Activated CD4-positive, alpha-beta memory T cell treated with anti-CD3 and anti-CD28 coated beads for 36 hours (primary cell): ENCODE measurements at places on chromosomes 3 and 15.

DNA sequence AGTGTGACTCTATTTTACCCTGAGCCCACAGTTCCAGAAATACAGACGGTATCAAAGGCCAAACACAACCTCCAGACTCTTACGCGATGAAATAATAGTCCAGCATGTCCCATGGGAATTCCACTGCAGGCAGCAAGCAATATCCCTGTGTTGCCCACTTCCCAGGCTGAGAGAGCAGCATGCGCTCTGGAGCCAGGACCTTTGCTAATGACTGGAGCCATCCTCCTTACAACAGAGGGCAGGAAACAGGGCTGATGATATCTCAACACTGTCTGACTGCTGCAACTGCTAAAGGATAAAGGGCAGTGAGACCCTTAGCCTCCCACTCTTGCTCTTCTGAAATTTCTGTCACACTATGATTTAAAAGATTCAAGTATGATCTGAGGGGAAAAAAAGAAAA lies 34.8 kb downstream of the MCF2L2 start:
- H3K36me3 ChIP-seq: no peaks in the 10 kb centered on the region
- no peak for DNase-seq
- no peaks in the 10 kb centered on the region for H3K27me3 ChIP-seq
- no peak overlapping the region for H3K4me3 ChIP-seq
- H3K27ac ChIP-seq: no peak overlapping the region

DNA sequence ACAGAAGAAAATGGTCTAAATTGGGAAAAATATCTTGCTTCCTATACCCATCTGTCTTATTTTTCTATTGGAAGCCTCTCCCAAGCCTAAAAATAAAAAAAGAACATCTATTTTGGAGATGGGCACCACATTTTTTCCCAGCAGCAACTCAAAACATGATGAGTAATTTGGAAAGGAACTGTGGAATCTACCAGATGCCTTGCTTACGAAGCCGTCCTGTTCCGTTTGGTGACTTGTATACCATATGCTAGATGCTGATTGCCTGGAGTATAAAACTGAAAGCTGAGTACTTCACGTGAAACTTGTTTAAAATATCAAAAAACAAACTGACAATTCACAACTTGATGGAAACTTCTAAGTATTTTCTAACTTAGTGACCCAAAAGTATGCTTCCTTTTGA lies 491.0 kb downstream of the ROBO2 start:
- H3K36me3 ChIP-seq: no peaks in the 10 kb centered on the region
- no peak for DNase-seq
- no peaks in the 10 kb centered on the region for H3K4me1 ChIP-seq
- no peak overlapping the region for H3K27ac ChIP-seq
- no peaks in the 10 kb centered on the region for H3K27me3 ChIP-seq
- no peak overlapping the region for H3K4me3 ChIP-seq

DNA sequence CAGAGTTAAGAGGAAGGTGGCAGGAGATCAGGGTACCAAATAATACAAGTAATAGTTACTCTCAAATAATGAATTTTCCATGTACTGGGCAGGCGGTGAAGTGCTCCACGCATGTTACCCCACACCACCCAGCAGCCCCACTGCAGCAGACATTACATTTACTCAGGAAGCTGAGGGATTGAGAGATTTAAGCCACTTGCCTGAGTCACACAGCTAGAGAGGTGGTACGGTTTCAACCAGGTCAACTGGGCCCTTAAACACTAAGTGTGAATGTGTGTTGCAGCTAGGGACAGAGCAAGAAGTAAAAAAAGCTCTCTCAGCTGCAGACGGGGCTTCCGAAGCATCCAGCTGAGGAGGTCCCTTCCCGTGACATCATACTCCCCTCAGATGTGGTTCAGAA lies 91.3 kb downstream of the PRICKLE2 start:
- no peak overlapping the region for H3K4me3 ChIP-seq
- H3K27me3 ChIP-seq: peaks cover 2% of the 10 kb centered on the region
- H3K4me1 ChIP-seq: no peaks in the 10 kb centered on the region
- DNase-seq: no peak

- no peak overlapping the region for H3K4me3 ChIP-seq
- no peak overlapping the region for H3K27ac ChIP-seq
- peaks cover 31% of the 10 kb centered on the region for H3K36me3 ChIP-seq
- H3K4me1 ChIP-seq: peaks cover 30% of the 10 kb centered on the region
- no peaks in the 10 kb centered on the region for H3K27me3 ChIP-seq
Observed at GRCh38 chr15:75925440-75925839, 21.8 kb downstream of the FBXO22 start.

- no peak overlapping the region for H3K4me3 ChIP-seq
- no peak overlapping the region for H3K27ac ChIP-seq
- no peaks in the 10 kb centered on the region for H3K27me3 ChIP-seq
- DNase-seq: no peak
Observed at GRCh38 chr15:47246317-47246716, 471.0 kb upstream of the SEMA6D start.

GRCh38 chr3:72115307-72115706 lies 330.4 kb upstream of the PROK2 start:
- H3K27ac ChIP-seq: no peak overlapping the region
- no peaks in the 10 kb centered on the region for H3K36me3 ChIP-seq
- H3K4me3 ChIP-seq: no peak overlapping the region
- H3K4me1 ChIP-seq: no peaks in the 10 kb centered on the region
- H3K27me3 ChIP-seq: peaks cover 3% of the 10 kb centered on the region

DNA sequence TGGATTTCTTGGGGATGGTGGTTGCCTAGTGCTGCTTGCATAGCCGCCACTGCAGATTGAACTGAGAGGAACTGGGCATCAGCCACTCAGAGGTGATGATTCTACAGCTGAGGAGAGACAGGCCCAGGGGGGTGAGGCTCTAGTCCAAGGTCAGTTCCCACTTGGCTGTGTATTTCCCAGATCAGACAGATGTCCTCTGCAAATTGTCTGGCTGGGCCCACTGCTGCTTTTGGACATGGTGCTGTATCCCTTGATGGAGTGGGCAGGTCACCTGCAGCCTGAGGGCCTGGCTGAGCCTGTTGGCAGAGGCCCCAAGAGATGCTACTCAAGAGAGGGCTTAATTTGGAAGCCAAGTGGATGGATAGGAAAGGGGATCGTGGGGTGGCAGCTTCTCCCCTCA lies 124.5 kb upstream of the CTDSPL start:
- DNase-seq: no peak
- no peak overlapping the region for H3K4me3 ChIP-seq
- no peak overlapping the region for H3K27ac ChIP-seq
- H3K36me3 ChIP-seq: no peaks in the 10 kb centered on the region
- H3K27me3 ChIP-seq: peaks cover 2% of the 10 kb centered on the region

DNA sequence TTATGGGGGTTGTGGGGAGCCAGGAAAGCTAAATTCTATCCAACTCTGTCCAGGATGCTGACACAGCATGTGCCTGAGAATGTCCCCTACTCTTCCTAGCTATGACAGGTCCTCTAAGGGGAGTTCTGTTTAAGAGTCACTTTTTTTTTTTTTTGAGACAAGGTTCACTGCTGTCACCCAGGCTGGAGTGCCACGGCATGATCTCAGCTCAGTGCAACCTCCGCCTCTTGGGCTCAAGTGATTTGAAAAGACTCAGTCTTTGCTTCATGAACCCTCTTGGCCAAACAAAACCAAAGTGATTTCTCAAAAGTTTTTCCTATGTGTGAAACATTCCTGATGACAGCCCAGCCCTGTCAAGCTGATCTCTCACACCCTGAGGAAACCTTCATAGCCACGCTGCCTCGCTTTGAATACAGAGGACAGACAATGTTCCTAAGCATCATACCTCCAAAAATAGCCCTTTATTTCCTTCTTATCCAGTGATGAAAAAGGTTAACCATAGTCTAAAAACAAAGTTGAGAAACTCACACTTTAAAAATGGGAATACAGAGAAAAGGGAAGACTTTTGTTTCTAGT lies 105.5 kb upstream of the PROK2 start:
- no peak for DNase-seq
- H3K4me3 ChIP-seq: no peak overlapping the region
- H3K36me3 ChIP-seq: no peaks in the 10 kb centered on the region
- no peak overlapping the region for H3K27ac ChIP-seq
- H3K27me3 ChIP-seq: peaks cover 15% of the 10 kb centered on the region

- no peak overlapping the region for H3K27ac ChIP-seq
- DNase-seq: no peak
- H3K36me3 ChIP-seq: no peaks in the 10 kb centered on the region
- H3K4me3 ChIP-seq: no peak overlapping the region
- no peaks in the 10 kb centered on the region for H3K4me1 ChIP-seq
Observed at GRCh38 chr15:92315144-92315543, 78.5 kb upstream of the ST8SIA2 start.

- H3K36me3 ChIP-seq: peaks cover 11% of the 10 kb centered on the region
- DNase-seq: no peak
- no peaks in the 10 kb centered on the region for H3K4me1 ChIP-seq
- H3K4me3 ChIP-seq: no peak overlapping the region
- H3K27ac ChIP-seq: no peak overlapping the region
- H3K27me3 ChIP-seq: no peaks in the 10 kb centered on the region
Observed at GRCh38 chr3:81592101-81592500, 169.3 kb downstream of the GBE1 start.

GRCh38 chr3:110077093-110077492 lies 739.7 kb upstream of the DPPA4 start:
- no peak for DNase-seq
- H3K4me3 ChIP-seq: no peak overlapping the region
- no peaks in the 10 kb centered on the region for H3K36me3 ChIP-seq
- H3K4me1 ChIP-seq: no peaks in the 10 kb centered on the region
- H3K27me3 ChIP-seq: no peaks in the 10 kb centered on the region

DNA sequence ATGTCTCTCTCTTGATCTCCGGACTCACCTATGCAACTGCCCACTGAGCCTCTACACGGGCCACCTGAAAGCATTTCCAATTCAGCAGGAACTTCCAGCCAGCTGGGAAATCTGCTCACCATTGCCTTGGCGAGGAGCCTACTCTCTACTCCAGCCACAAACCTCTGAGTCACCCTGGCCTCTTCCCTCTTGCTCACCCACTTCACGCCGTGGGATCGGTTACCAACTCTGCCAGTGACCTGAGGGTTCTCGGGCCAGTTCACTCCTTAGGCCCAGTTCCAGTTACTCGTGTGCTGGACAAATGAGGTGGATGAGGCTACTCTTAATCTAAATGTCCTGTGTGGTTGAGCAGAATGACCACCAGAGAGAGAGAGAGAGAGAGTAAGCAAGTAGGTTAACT lies 70.1 kb downstream of the CEMIP start:
- H3K36me3 ChIP-seq: no peaks in the 10 kb centered on the region
- no peak overlapping the region for H3K27ac ChIP-seq
- H3K4me3 ChIP-seq: no peak overlapping the region
- H3K4me1 ChIP-seq: no peaks in the 10 kb centered on the region
- no peak for DNase-seq

GRCh38 chr3:121667333-121667732 lies 6.6 kb upstream of the HCLS1 start:
- H3K27me3 ChIP-seq: no peaks in the 10 kb centered on the region
- H3K4me3 ChIP-seq: no peak overlapping the region
- peaks cover 27% of the 10 kb centered on the region for H3K36me3 ChIP-seq

- peak; percentile 64 for DNase-seq
- H3K4me3 ChIP-seq: peak overlapping the region; percentile 48
- H3K36me3 ChIP-seq: peaks cover 13% of the 10 kb centered on the region
- H3K4me1 ChIP-seq: peaks cover 64% of the 10 kb centered on the region
- no peaks in the 10 kb centered on the region for H3K27me3 ChIP-seq
Observed at GRCh38 chr3:45993421-45994027, 2.1 kb downstream of the FYCO1 start.

DNA sequence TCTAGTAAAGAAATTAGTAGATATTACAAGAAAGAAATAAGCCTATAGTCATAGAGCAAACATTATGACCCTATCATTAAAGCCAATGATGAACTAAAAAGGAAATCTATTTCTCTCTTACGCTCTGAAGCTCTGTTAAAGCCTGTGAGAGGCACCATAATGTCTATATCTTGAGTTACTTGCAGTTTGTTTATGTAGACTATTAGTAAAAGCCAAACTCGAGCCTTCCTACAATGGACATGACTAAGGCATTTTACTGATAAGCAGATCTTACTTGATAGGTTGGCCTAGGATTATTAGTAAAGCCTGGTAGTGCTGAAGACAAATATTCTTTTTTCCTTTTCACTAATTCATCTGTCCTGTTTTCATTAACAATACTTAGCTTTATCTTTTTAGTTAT lies 32.7 kb downstream of the LRRC3B start:
- no peak overlapping the region for H3K4me3 ChIP-seq
- no peak for DNase-seq
- no peaks in the 10 kb centered on the region for H3K36me3 ChIP-seq
- H3K27me3 ChIP-seq: no peaks in the 10 kb centered on the region
- no peak overlapping the region for H3K27ac ChIP-seq
- no peaks in the 10 kb centered on the region for H3K4me1 ChIP-seq

GRCh38 chr3:195761123-195761566 lies 40.4 kb downstream of the MUC20 start:
- no peak overlapping the region for H3K27ac ChIP-seq
- H3K4me3 ChIP-seq: no peak overlapping the region
- peaks cover 10% of the 10 kb centered on the region for H3K4me1 ChIP-seq
- peaks cover 44% of the 10 kb centered on the region for H3K27me3 ChIP-seq

DNA sequence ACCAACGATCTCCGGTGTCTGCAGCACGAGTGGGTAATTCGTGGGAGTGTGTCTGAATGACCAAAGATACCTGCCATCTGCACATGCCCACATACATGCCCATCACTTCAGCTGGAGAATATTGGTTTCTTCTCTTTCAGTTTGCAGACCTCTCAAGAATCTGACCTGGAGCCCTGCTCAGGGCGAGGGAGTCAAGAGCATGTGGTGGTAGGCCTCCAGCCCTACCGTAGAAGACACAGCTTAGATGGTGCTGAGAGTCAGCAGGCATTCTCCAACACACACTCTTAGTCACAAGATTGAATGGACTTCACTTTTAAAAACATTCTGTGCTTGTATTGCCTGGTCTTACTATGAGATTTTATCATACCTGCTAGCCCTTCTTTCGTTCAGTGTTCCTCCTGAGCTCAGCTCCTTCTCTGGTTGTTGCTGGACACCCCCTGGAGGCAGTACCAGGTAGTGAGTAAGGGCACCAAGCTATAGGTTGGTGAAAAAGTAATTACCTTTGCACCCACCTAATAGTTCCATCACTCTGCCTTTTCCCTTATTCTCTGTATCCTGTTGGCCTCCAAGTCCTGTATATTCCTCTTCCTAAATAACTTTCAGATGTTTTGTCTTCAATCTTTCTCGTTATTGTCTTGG lies 252.0 kb downstream of the CACNA2D3 start:
- no peaks in the 10 kb centered on the region for H3K4me1 ChIP-seq
- peaks cover 7% of the 10 kb centered on the region for H3K27me3 ChIP-seq
- no peak overlapping the region for H3K4me3 ChIP-seq
- no peak for DNase-seq
- no peaks in the 10 kb centered on the region for H3K36me3 ChIP-seq

DNA sequence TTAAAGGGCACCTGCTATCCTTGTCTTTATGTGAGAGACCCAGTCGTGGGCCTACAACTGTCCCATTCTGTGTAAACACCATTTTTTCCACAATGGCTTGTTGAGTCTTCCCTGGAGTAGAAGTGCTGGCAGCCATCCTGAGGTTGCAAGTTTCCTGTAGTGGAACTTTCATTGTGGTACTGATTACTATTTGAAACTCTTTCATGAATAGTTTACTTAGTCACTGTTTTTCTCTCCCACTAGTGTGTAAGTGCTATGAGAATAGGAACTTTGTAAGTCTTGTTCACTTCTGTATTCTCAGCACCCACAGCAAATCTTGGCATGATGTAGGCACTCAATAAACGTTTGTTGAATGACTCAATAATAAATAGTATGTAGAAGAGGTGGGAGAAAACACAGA lies 48.6 kb downstream of the RARB start:
- no peaks in the 10 kb centered on the region for H3K36me3 ChIP-seq
- H3K4me1 ChIP-seq: peaks cover 3% of the 10 kb centered on the region
- DNase-seq: no peak
- H3K27me3 ChIP-seq: peaks cover 1% of the 10 kb centered on the region
